ENCODE measurements at places on chromosomes 2 and 18. TPM values are rescaled to one million over a fixed set of nuclear protein-coding genes. Genes with fewer than 3 reads are reported as not detected.
A peak's percentile ranks its signal among the peaks of the same experiment; 100 is the strongest.

Gene ACMSD
- total RNA-seq = not detected

GRCh38 chr2:85990084-85990483 is 101.3 kb upstream of the ST3GAL5 start:
- no peak for DNase-seq

- DNase-seq = no peak
These were observed 774.2 kb upstream of the FSHR start for GRCh38 chr2:49928551-49928950.

DNA sequence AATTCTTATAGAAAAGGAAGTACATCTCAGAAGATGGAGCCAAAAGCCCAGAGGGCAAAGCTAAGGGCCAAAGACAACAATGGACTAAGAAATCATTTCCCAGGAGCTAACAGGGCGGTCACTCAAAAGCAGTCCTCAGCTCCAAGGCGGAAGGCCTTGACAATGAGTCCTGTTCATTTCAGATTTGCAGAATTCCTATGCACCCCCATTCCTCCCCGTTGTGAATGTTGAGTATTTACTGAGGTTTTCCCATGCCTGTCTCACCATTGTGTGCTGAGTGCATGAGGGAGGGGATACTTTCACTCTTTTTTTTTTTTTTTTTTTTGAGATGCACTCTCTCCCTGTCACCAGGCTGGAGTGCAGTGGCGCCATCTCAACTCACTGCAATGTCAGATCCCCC is 18.8 kb upstream of the DTNB start:
- DNase-seq = no peak

DNA sequence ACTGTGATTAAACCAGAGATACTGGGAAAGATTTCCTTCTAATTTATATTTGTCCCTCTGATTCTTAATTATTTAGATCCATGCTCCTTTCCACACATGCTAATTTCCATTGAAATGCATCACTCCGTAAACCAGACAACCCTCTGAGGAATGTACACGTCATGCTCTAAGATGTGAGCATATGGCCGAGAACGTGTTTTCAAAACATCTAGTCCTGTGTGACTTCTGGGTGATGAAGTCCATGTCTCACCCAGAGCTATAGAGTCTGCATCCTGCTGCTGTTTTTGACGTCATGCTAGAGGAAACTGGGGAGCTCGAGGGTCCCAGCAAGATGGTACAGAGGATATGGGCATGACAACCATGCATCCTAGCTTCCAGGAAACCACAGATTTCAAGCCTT is 53.6 kb downstream of the CAPN13 start:
- no peak for DNase-seq

DNA sequence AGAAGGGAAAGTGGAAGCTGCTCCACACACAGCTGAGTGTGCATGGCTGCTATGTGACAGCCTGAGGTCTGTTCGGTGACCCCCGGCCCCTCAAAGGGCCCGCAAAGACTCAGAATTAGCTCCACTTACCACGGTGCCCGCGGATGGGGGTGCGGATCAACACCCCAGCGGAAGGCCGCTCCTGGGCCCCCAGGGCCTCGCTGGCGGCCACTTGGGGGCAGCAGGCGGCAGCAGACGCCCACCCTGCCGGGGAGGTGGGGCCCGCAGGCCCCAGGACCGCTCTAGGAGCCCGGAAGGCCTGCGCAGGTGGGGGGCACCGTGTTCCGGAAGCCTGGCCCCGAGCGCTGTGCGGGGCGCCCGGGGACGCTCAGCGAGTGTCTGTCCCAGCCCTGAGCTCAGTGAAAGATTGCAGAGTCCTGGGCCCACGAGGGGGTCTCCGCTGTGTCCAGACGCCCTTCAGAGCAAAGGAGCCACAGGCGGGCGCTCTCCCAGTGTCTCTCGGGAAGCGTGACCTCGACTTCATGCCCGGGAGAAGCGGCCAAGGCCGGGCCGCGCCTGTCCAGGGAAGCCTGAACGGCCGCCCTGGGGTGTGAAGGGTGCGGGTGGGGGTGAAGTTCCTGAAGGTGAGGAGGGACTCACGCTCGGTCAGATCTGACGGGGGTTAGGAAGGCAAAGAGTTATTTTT is 118.7 kb downstream of the VAPA start:
- DNase-seq = no peak

GRCh38 chr18:76075777-76076176 is 419.3 kb downstream of the ZNF516 start:
- DNase-seq = no peak

DNA sequence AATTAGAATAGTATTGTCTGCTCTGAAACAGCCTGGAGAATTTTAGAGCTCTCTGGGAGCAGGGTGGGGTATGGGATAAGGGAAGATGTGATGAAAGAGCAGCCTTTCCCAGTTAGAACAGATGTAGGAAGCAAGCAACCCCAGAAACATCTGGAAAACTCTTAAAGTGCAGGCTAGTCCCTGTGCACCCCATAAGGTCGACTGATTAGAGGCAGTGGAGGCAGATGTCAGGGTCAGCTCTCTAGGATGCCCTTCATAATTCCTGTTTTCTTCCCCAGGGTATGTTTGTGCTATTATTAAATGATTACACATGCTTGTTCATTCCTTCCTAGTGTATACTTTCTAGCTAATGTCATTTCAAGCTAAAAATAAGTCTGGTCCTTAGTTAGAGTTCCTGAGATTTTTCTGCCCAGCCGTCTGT is 41.7 kb downstream of the PTPRM start:
- no peak for DNase-seq

DNA sequence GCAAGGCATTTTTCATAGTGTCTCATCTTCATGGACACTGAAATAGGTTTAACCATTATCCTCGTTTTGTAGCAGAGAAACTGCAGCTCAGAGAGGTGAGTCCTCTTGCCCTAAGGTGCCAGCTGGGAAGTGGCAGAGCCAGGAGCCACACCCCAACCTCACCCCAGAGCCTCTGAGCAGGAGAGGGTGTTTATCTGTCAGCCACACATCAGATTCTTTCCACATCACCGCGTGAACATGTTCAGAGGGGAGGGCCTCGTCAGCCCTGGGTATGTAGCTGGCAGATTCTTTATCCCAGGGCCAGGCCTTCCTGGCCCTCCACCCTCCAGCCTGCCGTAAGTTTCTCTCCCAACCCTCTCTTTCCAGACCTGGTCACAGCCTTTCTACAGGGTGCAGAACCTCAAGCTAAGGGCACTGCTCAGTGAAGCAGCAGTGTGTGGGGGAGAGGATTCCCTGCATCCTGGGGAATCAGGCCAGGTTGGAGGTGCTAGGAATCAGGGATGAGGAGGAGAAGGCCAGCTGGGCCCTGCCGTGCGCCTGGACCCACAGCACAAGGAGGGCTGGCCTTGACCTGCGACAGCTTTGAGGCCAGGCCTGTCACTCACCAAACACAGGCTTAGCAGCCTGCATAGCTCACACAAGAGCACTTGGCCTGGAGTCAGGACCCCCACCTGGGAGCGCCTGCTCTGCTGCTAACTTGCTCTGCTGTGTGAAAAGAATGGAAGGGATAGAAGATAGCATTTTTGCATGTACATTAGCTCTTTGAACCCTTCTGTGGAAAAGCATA is 111.3 kb upstream of the MCFD2 start:
- DNase-seq = peak; percentile 79

DNA sequence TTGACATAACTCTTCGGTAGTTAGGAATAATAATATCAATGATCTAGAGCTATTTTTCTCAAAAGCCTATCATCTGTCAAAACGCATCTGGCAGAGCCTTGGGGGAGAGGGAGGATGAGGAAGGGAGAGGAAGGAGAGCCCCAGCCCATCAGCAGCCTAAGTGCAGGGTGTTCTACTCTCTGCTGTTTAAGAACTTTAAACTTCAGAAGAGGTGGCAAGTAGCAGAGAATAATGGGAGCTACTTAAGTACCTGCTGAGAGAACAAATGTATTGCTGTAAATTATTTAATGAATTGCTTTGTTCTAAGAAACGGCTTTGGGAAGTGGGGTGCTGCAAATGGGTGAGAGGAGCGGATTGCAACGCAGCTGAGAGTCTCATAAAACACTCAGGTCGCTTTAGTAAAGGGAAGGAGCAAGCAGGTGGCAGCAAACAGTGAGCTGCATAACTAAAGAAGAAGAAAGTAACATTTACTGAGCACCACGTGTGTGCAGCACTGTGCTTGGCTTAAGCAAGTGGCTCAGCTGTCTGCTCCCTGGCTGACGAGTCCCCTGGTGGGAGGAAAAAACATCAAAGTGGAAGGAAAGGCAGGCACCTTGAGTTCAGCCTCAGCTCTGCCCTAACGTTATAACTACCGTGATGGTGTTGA is 26.3 kb upstream of the SH3RF3 start:
- DNase-seq = no peak

DNA sequence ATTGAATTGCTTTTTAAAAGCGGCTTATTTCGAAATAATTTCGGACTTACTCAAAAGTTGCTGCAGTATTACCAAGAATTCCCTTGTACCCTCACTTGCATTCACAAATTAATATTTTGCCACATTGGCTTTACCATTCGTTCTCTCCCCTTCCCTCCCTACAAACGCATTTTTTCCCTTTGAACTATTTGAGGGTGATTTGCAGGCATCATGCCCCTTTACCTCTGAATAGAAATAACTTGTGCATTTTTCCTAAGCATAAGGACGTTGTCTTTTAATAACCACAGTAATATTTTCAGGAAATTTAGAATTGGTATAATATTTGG is 608 bp downstream of the CCDC138 start:
- DNase-seq = peak; percentile 9

GRCh38 chr2:191855382-191855781 is 8.5 kb upstream of the CAVIN2 start:
- DNase-seq = no peak

- no peak for DNase-seq
These were observed 92.5 kb downstream of the PTPN4 start for GRCh38 chr2:119852214-119852613.

GRCh38 chr2:165791421-165792103 is 2.5 kb downstream of the GALNT3 start:
- DNase-seq = no peak

DNA sequence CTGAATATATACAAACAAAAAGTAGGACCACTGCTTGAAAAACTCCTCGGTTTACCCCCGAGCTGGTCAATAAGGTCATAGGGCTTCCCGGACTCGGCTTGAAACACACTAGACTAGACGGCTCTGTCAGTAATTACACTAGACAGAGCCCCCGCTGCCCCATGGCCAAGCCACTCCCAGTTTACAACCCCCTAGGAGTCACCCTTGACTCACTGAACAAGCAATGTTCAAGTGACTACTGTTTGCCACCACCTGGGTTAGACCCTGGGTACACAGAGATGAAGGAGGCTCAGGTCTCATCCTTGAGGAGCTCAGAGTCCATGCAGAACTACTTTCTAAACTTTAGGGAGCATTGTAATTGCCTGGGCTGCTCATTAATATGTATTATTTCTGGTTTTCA is 13.7 kb upstream of the PRELID3A start:
- no peak for DNase-seq

DNA sequence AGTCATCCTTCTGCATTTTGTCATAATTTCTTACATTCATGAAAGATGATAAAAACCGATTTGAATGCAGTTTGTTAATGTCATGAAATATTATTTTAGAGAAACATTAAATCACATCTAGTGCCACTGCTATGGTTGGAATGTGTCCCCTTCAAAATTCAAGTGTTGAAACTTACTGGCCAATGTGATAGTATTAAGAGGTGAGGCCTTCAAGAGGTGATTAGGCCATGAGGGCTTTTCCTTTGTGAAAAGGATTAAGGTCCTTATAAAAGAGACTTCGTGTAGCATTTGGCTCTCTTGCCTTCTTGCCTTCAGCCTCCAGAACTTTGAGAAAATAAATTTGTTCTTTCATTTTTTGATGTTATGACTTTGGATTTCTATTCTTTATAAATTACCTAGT is 117.2 kb downstream of the RGPD3 start:
- no peak for DNase-seq

GRCh38 chr18:9434122-9434701 is 41.1 kb upstream of the RALBP1 start:
- DNase-seq = no peak

DNA sequence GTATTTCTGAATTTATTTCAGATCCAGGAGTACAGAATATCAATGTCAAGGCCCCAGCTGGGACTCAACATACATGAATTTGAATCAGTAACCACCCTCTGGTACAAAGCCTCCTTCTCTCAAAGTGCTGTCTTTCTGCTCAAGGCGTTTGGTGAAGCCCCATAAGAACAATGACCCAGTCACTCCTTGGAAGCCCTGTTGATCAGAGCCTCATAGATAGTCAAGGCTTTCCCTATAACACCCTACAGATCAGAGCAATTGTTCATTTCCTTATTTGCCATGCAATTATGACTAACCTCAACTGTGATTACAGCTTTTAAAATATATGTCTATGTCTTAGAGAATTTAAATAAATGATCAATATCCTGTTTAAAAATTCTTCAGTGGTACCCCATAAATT is 159.1 kb upstream of the CREB1 start:
- no peak for DNase-seq

GRCh38 chr18:74708169-74708568 is 110.5 kb downstream of the ZNF407 start:
- DNase-seq = no peak
